ENCODE measurements at places on chromosomes 5 and 9.
A peak's percentile ranks its signal among the peaks of the same experiment; 100 is the strongest.

DNA sequence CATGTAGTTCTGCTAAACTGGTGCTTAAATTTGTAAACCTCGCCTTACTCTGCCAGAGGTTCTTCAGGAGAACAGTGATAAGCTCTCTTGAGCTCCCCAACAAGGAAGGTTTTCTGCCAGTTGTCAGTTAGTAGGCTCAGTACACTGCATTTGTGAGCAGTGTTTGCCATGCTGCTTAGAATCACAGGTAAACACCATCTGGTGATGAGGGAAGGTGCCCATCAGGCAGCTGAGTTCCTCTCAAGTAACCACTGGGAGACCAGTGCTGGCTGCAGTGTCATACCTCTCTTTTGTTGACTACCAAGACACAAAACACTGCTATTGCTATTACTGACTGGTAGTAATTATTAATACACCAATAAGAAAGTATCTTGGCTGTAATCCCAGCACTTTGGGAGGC is 186.2 kb upstream of the OTULINL start:
- no peak for DNase-seq

- DNase-seq, result no peak
Measured at GRCh38 chr9:131191857-131192256, 66.5 kb downstream of the NUP214 start.

DNA sequence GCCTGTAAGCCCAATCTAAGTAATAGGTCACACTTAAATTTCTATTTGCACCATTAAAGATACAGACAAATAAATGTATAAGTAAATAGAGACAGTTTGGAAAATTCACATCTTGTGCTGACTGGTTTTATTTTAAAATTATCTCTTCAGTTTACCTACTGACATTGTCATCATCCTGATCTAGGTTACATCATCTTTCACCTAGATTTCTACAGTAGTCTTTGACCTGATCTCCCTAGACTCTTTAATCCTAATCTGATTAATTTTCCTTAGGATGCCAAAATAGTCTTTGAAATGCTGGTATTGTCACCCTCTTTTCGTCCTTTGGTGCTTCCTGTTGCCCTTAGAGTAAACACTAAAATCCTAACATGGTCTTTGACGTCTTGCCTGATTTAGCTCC is 43.9 kb downstream of the NDUFS4 start:
- no peak for DNase-seq

GRCh38 chr5:52798938-52799337 is 11.2 kb downstream of the ITGA1 start:
- no peak for DNase-seq

- no peak for DNase-seq
Measured at GRCh38 chr9:27150746-27151406, 41.9 kb downstream of the TEK start.

GRCh38 chr9:119370816-119371215 is 1.6 kb upstream of the BRINP1 start:
- DNase-seq, result no peak

DNA sequence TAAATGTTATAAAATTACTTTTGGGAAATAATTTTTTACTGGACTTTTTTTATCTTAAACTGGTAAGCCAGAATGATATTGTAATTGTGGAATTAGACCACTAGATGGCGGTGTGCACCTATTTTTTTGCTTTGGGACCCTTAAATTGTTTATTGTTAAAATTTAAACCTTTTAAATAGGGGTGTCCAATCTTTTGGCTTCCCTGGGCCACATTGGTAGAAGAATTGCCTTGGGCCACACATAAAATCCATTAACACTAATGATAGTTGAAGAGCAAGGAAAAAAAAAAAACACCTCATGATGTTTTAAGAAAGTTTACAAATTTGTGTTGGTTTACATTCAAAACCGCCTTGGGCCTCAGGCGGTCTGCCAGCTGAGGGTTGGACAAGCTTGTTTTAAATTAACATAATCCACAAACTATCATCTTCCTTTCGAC is 28.4 kb upstream of the GADD45G start:
- no peak for DNase-seq

GRCh38 chr5:173866858-173867679 is 21.1 kb upstream of the CPEB4 start:
- DNase-seq, result peak; percentile 93
